ENCODE measurements at places on chromosomes 7 and 10.

DNA sequence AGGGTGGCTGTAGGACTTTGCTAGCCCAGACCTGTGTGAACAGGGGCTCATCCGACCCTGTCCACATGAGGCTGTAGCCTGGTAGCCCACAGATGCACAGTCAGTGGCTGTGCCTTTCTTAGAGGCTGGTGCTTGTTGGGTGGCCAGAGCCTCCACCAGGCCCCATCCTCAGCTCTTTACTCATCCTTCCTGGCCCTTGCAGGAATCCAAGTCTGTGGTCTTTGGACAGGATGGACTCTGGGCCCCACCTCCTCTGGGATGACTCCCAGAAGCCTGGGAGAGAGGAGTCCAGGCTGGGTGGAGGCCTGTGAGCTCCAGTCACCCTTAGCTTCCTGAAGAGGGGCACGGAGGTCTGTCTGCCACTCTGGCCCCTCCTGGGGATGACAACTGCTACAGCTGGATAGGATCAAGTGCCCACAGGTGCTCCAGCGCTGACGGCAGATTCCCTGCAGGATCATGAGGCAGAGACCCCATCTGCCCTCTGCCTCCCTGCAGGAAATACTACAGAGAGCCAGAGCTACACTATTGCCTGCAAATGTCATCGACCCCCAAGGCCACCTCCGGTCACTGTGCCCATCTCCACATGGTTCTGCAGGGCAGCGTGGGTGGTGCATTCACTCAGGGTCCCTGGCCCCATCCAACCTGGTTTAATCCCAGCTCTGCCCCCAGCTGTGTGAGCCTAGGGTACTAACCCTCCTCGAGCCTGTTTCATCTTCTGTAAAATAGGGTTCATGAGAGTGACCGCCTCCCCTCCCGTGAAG is 114.5 kb downstream of the PTPN20 start:
- no peak for DNase-seq

DNA sequence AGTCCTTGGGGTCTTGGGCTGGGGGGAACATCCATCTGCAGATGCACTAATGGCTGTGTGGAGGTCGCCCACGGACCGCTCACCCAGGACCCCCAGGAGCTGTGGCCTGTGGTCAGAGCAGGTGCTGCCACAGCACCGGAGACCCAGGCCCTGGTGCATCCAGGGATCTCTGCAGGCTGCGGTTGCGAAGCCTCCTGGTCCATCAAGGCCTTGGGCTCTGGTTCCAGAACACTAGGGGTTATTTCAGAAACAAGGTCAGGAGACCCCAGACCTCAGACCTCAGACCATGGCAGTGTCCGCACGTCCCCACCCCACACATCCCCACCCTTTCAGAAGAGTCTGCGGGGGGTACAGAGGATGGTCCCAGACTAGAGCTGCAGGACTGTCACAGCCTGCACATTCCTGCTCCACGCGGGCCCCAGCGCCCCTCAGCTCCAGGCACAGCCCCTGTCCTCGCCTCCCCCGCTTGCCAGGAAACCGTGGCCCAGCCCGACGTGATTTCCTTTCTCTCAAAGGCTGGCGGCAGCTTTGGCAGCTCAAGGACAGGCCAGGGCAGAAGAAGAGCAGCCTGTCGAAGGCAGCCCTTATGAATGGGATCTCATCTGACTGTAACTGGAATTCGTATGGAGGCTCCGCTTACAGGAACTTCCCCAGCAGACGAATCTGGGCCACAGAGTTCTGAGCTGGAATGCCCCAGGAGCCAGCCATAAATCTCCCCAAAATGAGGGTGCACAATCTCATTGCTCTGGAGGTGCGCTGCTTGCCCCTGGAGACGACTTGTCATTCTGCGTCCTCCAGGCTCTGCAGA is 136.2 kb upstream of the RET start:
- DNase-seq = no peak

DNA sequence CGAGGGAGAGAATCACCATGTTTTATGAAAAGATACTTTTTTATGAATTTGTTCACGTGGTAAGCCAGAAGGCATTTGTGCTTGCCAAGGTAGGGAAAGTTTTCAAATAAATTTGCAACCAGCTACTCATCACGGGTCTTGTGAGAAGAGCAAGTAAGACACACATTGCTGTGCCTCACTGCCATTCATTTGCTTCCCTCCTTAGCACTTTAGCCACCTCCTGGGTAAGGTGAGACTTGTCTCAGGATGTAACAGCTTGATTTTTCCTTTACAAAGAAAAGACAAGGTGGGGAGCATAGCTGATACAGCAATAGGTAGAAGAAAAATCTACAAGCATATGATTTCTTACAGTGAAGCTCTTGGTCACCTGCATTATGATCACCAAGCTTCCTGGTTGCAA is 342.4 kb upstream of the GRM3 start:
- no peak for DNase-seq

- DNase-seq = no peak
These were observed 41.1 kb upstream of the DLG5 start for GRCh38 chr10:77967611-77968022.

DNA sequence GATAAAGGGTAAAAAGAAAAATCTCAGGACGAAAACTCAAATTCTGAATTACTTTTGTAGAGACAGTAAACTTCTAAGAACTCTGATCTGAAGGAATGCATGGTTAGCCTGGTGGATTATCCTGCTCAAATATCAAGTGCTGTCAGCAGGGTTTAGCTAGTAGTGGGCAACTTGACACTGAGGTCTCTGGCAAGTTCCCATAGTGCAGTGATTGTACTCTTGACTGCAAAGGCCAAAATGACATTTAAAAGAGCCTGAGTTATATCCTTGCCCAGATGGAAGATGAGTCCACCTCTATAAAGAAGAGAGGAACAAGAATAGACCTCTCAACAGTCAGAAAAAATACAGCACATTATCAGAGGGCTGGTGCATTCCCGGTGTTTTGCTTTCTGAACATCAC is 304.5 kb upstream of the IMMP2L start:
- no peak for DNase-seq

DNA sequence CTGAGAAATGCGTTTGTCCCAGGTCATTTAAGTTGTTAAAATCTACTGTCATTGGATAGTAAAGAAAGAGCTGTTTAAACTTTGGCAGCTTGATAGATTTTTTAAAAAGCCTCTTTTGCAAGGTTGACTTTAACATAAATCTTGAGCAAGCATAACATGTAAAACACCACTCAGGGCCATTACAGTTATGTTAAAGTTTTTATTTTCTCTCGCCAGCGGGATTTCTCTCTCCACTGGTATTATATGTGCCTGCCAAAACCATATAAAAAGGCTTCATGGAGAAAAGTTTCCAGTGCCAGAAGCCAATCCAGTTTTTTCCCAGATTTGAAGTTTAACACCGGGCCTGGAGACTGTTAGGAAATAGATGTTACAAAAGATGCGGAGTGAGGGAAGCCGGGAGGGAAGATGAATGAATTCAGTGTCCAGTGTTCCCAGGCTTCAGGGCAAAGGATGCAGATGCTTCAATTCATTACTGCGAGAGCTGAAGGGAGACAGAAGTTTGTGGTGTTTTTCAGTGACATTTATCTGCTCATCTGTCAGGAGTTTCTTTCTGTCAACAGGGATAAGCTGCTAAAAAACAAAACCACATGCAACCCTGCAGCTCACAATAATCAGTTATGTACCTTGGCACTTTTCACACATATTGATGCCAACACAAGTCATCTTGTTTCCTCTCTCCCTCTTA is 155.5 kb downstream of the SPAG6 start:
- no peak for DNase-seq

DNA sequence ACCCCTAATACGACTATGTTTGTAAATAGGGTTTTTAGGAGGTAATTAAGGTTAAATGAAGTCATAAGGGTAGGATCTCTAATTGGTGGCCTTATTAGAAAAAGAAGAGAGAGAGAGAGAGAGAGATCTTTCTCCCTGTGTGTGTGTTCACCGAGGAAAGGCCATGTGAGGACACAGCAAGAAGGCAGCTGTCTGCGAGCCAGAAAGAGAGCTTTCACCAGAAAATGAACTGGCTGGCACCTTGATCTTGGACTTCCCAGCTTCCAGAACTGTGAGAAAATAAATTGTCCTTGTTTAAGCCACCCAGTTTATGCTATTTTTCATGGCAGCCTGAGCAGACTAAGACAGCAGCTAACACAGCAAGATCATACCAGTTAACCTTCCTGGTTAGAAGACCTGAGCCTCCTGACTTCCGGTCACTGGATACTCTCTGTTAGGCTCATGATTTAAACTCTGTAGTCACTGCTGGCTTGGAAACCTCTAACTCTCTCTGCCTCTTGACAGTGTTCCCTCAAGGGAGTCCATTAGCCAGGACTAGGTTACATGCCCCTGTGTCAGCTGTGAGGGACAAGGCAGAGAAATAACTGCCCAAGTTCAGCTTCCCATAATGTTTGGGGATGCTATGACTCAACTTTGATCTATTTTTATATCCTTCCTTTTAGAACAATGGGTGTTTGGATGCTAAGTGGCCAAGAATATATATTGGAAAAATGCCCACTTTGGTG is 102.3 kb downstream of the DYNC1I1 start:
- no peak for DNase-seq

DNA sequence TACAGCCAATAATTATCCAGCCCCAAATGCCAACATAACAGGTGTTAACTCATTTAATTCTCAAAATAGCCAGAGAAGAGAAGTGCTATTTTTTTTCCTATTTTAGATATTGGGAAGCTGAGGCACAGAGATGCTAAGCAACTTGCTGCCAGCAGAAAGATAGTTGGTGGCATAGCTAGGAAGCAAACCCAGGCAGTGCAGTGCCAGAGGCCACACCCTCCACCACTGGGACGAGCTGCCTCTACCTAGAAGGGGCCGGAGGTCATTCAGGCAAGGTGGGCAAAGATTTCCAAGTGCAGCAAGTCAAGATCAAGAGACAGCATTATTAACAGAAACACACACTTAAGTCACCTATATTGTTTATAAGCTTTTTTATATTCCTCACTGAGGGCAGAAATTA is 654.1 kb downstream of the INHBA start:
- no peak for DNase-seq

DNA sequence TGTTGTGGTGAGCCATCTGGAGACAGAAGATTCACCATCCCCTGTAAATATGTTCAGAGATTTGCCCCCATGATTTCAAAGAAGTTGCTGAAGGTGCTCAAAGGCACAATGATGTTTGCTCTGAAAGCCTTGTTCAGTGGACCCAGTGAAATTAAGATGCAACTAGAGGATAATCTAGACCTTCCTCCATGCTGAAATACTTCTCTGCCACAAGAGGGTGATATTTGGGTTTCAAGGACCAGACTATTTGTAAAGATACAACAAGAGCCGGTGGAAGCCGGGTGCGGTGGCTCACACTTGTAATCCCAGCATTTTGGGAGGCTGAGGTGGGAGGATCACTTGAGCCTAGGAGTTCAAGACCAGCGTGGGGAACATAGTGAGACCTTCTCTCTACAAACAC is 13.5 kb upstream of the MSRB2 start:
- DNase-seq = no peak

GRCh38 chr7:126445991-126446390 is 806.8 kb downstream of the GRM8 start:
- DNase-seq = no peak

DNA sequence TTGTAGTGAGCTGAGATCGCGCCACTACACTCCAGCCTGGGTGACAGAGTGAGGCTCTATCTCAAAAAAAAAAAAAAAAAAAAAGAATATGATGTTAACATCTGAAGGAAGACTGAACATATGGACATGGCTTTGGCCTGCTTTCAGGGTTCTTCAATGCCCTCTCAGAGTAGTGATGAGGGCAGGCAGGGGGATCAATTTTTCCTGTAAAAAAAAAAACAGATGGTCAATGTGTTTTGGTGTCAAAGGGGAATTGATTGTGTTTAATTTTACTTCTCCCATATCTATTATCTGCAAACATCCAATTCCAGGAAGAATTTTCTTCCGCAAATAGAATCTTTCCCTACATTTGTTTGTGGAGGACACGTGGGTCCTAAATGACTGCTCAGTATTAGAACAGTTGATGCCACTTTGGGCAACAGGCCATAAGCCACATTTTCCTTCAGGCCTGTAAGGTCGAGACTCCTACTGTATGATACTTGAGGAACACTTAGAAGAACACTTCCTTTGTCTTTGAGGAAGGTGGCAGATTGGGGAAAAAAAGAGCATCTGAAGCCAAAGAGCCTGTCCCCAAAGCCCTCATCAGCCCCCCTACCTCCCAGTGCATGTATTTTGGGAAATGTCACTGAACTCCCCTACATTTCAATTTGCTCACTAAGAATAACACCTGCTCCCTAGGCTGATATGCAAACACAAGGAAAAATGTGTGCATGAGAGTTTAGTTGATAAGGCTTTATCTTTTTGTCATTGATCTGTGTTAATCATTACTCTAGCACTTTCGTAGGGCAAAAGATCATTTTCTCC is 28.3 kb downstream of the MGAM2 start:
- DNase-seq = no peak

- no peak for DNase-seq
These were observed 64.7 kb downstream of the CDH23 start for GRCh38 chr10:71461457-71461856.

- DNase-seq = no peak
These were observed 7.5 kb downstream of the KCP start for GRCh38 chr7:128902761-128903585.

DNA sequence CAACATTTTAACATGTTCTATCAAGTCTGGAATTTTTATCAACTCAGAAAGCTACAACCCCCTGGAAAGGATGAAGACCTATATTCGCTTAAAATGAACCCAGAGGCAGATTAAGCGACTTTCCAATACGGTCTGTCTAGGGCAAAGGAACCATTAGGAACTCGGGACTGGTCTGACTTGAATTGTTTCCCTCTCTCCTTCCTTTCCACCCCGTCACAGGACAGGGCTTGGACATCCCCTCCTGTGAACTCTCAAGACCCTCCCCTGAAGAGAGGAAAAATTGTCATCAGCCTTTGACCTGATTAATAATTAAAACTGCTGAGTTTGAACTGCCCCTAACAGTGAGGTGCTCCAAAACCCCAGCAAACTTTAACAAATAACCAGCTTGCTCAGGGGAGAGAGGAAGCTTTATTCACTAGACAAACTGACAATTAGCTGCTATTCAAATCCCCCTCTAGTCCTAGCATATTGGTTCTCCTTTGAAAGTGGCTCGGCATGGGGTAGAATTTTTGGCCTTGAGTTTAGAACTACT is 22.6 kb upstream of the SLF2 start:
- no peak for DNase-seq

- no peak for DNase-seq
These were observed 11.1 kb downstream of the CALY start for GRCh38 chr10:133325440-133326222.

DNA sequence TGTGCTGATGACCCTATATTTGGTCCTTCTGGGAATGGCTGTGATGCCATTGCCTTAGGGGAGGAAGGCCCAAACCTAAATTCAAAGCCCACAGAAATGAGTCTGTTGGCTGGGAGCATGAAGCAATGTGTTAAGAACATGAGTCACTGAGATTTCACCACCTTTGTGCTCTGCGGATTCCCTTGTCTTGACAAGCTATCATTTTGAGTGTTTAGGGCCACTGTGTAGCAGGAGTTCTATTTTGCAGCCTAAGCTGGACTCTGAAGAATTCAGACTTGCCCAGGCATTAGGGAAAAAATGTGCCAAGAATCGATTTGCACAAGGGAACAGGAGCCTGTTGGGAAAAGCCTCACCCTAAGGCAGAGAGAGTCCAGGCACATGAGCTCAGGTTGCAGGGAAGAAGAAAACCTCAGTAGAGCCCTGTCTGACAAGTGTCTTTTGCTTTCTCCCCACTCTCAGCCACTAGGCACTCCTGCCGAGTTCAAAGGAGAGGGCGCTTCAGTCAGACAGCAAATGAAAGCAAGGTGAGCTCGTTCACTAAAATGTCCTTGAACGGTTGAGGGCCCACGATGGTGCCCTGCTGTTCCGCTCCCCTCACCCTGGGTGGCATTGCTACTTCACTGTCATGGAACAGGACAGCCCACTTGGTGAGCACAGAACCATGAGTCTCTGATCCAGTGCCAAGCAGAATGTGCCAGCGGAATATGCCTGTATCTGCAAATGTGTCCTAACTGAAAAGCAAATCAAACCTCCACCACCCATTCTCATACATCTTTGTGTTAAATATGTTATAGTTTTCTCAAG is 93.6 kb downstream of the PRLHR start:
- peak; percentile 92 for DNase-seq

Data from RWPE1 (cell line).